ENCODE measurements at places on chromosomes 16 and 17.

DNA sequence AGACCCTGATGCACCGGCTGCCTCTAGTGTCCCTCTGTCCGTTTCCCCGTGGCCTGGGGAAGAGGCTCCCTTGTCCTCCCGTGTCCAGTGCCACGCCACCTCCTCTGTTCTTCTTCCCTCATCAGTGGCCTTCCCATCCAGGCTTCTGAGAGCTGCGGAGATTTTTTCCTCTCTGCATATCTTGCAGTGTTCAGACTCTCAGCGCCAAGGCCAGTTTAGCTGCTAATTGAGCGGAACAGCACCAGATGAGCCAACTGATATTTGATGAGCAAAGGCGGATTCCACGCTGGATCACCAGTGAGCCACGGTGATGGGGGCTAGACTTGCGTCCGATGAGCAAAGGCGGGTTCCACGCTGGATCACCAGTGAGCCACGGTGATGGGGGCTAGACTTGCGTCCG is 257.6 kb downstream of the FOXL1 start:
- DNase-seq: no peak

GRCh38 chr17:15012351-15012980 is 252.7 kb downstream of the PMP22 start:
- no peak for DNase-seq

GRCh38 chr16:50613964-50614474 is 65.8 kb downstream of the NKD1 start:
- DNase-seq: no peak

- DNase-seq: no peak
These were observed 38.2 kb downstream of the USP32 start for GRCh38 chr17:60353773-60354172.

DNA sequence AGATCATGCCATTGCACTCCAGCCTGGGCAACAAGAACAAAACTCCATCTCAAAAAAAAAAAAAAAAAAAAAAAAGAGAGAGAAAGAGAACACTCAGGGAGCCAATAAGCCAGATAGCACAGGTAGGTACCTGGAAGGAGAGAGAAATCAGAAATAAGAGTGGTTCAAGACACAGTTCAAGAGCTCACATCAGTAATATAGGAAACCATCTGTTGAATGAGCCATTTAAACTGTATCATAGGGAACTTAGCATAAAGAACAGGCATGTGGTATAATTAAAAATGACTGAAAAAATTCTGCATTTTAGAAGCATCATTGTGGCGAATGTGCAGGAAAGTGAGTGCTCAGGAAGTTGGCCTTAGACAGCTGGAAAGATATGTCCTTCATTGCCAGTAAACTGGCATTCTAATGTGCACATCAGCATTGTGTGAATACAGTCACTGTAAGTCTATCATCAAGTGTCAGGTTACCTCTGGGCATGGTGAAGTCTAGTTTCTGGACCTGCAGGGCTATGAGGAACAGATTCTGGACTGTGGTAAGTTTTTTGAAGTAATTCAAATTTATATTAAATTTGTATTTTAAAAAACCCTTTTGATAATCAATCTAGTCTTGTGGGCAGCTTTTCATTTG is 20.4 kb downstream of the KRT12 start:
- no peak for DNase-seq

DNA sequence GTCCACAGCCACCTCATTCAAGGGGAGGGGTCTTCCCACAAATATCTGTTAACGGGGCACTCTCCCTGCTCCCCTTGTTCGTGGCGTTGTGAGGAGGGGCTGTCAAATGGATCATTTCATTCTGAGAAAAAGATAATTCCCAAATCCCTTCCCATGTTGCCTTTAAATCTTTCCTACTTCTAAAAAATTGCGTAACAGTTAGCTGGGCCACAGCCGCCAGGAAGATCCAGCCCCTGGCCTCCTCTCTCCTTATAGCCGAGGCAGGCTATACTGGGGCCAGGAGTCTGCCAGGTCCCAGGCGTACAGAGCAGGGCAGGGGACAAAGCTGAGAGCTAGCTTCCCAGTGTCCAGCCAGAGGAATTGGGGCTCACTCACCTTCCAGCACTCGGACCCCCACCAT is 430 bp downstream of the C16orf89 start:
- DNase-seq: no peak

DNA sequence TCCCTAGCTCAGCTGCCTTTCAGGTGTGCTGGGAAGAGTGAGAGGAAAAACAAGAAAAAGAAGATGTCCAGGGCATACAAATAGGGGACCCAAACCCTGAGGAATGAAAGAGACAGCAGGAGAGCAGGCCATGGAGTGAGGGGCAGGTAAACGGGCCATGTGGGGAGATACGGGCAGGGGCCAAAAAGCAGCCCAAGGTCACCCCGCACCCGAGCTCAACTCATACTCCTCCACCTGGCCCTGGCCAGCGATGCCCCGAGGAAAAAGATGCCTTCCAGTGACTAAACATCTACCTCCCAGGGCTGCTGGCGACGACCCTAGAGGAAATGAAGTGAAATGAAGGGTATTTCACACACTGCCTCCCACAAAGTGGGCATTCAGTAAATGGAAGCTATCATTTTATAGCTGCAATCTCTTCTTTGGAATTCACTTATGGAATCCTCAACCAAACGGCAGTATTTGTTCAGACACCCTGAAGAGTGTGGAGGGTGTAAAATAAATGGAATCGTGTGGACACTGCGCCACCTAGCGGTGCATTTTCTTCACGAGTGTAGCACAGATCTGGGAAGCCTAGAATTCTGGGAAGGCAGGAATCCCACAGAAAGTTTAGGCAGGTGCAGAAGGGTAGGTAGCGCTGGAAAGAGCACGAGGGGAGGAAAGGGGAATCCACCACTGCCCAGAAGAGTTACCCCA is 14.9 kb downstream of the ELAC2 start:
- DNase-seq: no peak

- no peak for DNase-seq
These were observed 235.6 kb downstream of the ZNF423 start for GRCh38 chr16:49620158-49620868.

DNA sequence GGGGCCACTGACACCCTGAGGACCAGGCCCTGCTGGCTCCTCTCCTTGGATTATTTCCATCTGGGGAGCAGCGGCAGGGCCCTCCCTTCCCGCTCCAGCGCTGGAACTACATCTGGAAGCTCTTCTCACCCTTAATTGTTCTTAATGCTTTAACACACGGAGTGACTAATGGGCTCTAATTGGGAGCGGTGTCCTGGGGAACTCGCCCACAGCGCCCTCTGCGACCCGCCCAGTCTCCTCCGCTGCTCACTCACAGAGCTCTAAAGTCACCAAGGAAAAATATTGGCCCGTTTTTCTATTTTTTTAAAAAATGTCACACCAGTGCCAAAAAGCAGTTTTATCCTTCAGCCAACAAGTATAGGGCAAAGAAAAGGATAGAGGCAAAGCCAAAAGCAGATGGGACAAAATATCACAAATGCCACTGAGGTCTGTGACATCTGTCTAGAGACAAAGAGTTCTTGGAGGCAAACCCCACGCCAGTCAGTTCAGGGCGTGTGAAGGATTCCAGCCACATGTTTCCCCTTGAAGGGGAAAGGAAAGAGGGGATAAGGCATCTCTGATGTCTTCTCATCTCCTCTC is 134.7 kb downstream of the RBFOX3 start:
- no peak for DNase-seq

- no peak for DNase-seq
These were observed at the start of gene SLC46A1 for GRCh38 chr17:28405632-28406472. Gene SLC46A1, minus strand, starts transcription at chr17:28406212. Its CDS starts 98 bp downstream, at chr17:28406114.

- no peak for DNase-seq
These were observed 133.9 kb downstream of the PRKCB start for GRCh38 chr16:23969468-23970297.

- DNase-seq: no peak
These were observed 9.5 kb upstream of the TCF25 start for GRCh38 chr16:89863741-89864526.

GRCh38 chr17:10198509-10199249 is at the start of gene GAS7:
Gene GAS7, minus strand, starts transcription at chr17:10198606.
- no peak for DNase-seq

- no peak for DNase-seq
These were observed 7.4 kb upstream of the FASN start for GRCh38 chr17:82105417-82105881.

GRCh38 chr17:44917456-44917855 is 2.2 kb upstream of the GFAP start:
- DNase-seq: no peak

GRCh38 chr16:80988756-80989155 is 17.9 kb downstream of the CMC2 start:
- DNase-seq: no peak

GRCh38 chr16:7316281-7316888 is 16.3 kb upstream of the RBFOX1 start:
- DNase-seq: no peak

DNA sequence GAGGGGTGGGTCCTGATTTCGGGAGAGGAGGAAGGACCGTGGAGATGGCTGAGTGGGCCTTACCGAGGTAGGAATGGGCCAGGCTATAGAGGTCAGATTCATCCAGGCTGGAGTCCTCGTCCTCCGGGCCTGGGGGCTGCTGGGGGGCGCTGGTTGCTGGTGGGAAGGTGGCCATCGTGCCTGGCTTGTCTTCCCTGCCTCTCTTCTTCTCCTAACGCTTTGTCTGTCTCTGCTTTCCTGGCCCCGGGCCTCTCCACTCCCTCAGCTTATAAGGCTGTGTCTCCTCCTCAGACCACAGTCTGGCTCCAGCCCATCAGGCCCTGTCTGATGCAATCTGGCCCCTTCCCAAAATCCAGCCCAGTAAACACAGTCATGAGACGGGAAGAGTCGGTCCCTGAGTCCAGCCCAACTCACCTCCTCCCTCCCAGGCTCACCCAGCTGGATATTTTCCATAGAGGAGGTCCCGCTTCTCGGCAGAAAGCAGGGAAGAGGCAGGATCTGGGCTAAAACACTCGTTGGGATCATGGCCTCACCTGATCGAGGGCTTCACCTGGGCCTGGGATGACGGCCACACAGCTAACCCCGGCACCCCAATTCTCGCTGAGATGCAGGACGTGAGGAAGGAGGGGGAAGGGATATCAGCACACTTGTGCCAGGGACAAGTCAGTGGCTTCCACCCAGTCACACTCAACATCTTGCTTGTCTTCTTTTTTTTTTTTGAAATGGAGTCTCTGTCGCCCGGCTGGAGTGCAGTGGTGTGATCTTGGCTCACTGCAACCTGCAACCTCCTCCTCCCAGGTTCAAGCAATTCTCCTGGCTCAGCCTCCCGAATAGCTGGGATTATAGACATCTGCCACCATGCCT is at the start of gene NUPR1:
Gene NUPR1, minus strand, starts transcription at position 242 of the 864 bp plus-strand sequence. Its CDS starts 67 bp downstream, at position 175.
- no peak for DNase-seq

- no peak for DNase-seq
These were observed 140.5 kb upstream of the HS3ST2 start for GRCh38 chr16:22673421-22673831.

GRCh38 chr17:72373910-72374741 is 253.3 kb downstream of the SOX9 start:
- no peak for DNase-seq

DNA sequence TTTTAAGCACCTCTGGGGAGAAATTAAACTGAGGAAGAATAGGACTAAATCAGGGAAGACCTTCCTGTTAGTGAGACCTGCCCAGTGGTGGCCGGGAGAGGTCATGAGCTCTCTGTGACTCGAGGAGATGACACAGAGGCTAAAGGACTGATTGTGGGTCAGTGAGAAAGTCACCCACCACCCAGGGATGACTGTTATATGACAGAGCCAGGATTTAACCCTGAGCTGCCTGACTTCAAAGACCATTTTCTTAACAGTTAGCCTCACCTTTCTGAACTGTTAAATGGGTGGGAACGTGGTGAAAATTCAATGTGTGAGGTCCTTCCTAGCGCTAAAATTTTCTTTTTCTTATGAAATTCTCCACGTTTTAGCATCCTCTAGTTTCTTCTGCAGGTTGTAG is 72.5 kb downstream of the WSB1 start:
- DNase-seq: no peak

- no peak for DNase-seq
These were observed 2.3 kb upstream of the IL4R start for GRCh38 chr16:27311448-27311830.

DNA sequence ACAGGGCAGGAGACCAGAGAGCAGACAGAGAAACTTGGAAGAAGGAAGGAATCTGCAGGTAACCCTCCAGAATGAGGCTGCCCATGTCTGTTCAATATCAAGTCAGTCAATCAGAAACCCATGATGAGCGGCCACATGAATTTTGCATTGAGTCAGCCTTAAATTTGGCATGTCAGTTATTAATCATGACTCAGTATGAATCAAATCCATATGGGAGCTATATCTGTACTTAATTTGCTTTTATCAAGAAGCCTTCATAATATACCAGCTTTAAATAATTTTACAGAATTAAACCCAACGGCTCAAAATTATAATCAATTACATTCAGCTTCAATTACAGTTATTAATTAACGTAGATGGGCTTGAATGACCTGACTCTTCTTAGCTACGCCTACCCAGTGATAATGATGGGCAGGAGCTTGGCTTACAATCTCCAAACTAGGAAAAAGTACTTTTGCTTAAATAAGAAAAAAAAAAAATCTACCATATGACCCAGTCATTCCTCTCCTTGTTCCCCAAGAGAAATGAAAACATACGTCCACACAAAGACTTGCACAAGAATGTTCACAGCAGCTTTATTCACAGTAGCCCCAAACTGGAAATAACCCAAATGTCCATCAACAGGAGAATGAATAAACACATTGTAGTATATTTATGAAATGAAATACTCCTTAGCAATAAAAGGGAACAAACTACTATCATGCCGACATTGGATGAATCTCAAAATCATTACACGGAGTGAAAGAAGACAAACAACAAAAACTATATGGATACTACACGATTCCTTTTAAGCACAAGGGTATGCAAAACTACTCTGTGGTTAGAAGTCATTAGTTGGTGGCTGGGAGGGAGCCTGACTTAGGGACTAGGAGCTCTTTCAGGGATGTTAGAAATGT is 48.6 kb downstream of the SLC39A11 start:
- no peak for DNase-seq

DNA sequence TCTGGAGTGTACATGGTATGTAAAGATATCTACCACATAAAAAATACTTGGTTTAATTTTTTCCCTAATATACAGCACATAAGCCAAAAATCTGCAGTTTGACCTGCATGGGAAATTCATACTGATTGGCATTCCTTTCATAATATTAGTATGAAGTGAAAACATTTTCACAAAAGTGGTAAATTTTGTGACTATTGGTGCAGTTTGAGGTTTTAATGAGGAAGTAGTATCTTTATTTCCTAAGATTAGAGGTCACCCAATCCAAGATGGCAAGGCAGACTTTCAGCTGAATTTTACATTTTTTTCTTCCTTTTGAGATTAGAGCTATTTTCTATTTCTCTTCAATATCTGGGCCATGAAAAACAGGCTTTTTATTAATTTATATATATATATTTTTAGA is 21.2 kb downstream of the METTL9 start:
- DNase-seq: no peak

DNA sequence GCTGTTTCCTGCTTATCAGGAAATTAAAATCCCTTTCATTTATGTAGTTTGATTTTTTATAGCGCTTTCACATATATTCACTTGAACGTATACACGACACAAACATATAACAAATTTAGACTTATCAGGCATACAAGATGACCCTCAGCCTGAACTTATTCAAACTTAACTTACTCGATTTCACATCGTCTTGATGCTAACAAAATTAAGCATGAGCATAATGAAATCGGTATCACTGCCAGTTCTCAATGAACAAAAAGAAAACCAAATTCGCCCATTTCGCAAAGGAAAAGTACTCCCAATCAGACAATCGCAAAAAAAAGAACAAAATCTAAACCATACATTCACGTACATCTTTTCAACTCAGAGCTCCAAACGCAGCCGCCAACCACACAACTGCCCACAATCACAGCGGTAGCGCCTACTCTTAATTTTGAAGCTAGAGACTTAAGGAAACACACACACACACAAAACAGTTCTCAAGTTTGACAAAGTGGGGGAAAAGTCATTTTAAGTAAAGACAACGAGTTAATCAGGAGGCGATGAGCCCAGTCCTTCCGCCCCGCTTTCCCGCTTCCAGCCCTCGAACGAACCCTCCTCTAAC is 1.1 kb downstream of the GJC1 start:
- no peak for DNase-seq
